ENCODE measurements at places on chromosomes 6 and 20. TPM values are rescaled to one million over a fixed set of nuclear protein-coding genes. Genes with fewer than 3 reads are reported as not detected.

GRCh38 chr6:136718476-136718875, 73.8 kb downstream of the MAP3K5 start:
- no peak for DNase-seq

GRCh38 chr6:148242180-148242579, 100.5 kb upstream of the SASH1 start:
- no peak for DNase-seq

- no peak for DNase-seq
Measured at GRCh38 chr6:155561966-155562364, 106.3 kb upstream of the NOX3 start.

GRCh38 chr6:135667691-135668455, 170.3 kb upstream of the AHI1 start:
- DNase-seq: no peak

DNA sequence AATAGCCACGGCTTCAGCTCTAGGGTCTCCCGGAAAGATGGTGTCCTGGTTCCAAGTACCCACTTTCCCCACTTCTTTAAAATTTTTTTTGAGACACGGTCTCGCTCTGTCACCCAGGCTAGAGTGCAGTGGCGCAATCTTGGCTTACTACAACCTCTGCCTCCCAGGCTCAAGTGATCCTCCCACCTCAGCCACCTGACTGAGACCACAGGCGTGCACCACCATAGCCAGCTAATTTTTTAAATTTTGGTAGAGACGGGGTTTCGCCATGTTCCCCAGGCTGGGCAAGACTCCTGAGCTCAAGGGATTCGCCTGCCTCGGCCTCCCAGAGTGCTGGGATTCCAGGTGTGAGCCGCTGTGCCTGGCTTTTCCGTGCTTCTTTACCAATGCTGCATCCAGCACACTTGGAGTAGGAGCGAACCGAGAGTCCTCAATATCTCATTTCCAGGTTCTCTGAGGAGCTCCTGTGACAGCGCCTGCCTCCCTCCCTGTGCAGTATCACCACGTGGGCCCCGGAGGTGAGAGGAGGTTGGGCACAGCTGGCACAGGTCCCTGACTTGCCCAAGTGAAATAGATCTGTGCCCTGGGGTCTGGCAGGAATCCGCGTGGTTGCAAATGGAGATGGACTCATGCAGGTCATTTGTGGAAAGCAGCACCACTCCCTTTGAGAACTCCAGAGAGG, 37.3 kb downstream of the EZR start:
- DNase-seq: no peak

- DNase-seq: no peak
Measured at GRCh38 chr6:129402244-129402643, 307.7 kb downstream of the ARHGAP18 start.

- DNase-seq: no peak
Measured at GRCh38 chr6:43005844-43006243, 7.9 kb downstream of the MEA1 start.

DNA sequence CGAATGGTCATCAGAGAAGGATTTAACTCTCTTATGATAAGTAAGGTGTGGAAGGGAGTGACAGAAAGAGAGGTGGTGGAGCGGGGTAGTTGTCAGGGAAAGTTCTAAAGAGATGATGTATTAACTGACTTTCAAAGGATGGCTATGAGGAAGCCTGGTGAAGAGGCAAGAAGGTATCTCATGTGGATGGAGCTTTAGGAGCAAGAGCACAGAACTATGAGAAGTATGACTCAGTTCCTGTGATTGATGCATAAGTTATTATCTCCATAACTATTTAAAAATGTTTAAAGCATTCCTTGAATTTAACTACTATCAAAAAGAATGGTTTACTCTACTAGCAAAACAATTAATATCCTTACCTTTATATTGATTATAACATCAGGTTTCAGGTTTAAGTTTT, 28.8 kb downstream of the AK9 start:
- no peak for DNase-seq

GRCh38 chr6:45420083-45420908, 42.6 kb upstream of the SUPT3H start:
- DNase-seq: no peak

GRCh38 chr6:21045135-21045700, 511.0 kb downstream of the CDKAL1 start:
- DNase-seq: no peak

DNA sequence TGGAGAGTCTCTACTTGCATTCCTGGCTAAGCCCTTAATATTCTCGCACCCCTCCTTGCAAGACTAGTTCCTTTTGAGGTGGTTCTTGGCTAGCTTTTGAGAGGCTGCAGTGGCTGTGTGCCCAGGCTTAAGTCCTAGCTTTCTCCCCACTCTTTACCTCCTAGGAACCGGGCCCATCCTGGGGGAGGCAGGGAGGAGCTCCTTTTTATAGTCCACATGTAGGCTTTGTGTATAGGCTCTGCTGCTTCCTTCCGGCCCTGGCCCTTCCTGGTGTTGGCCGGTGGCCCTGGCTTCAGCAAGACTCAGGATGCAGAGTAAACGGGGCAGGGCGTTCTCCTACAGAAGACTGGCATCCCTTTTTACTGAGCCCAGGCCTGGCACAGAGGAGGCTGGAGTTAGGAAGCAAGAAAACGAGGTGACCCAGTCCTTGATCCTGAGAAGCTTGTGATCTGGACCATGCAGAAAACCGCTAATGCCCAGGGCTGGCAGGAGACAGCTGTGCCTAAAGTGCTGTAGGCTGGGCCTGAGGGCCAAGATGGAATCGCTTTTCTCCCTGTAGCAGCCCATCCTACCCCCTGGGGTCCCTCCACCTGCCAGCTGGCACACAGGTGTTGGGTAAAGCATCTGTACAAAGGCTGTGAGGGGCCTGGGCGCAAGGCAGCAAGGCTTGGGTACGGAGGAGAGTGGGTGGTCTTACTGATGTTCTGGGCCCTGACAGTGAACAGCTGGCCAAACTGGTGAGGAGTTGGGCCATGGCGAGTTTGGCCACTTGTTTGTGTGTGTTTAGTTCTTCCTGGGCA, 8.7 kb downstream of the PLCG1 start:
- DNase-seq: no peak

DNA sequence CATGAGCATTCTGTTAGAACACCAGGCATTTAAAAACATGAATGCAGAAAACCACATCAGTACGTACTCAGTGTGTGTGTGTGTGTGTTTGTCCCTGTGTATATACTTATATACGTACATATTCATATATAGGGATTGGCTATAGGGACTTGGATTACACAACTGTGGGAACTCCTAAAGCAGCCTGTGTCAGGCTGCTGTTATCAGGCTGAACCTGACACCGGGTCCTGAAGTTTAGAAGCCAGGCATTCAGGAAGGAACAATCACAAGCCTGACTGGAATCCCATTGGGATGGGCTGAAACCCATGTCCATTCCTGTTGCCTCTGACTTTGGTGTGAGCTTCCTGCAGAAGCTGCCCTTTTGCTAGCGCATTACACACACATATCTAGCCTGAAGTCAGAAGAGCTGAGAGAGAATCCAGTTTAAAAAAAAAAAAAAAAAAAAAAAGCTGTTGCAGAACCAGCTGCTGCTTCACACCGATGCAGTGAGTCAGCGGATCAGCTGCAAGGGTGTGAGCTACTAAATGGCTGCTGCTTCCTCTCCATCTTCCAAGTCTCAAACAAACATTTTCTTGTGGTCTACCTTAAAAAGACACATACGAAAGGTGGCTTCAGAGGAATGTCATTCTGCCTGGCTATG, 348.1 kb downstream of the THBS2 start:
- DNase-seq: no peak

Gene DOK5
- 13.0 TPM for total RNA-seq

Gene TRIM40
- not detected for total RNA-seq

DNA sequence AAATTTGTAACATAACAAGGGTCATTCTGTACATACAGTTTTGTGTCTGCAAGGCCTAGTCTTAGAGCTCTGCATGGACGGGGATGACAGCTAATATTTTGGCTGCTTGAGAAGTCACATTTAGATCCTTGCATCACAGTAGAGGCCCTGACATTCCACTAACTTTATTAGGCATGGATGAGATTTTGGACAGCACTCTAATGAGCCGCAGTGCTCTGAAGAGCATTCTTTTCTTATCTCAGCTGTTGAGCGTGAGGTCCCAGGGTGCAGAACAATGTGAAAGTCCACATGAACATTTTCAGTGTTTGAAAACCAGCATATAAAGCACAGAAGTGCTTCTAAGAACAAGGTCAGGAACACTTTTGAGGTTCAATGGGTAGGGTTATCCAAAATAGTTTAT, 58.9 kb downstream of the IPCEF1 start:
- DNase-seq: no peak

GRCh38 chr6:26375270-26375669, 7.6 kb upstream of the BTN2A2 start:
- DNase-seq: no peak

GRCh38 chr20:25146976-25147375, 48.5 kb upstream of the ENTPD6 start:
- DNase-seq: no peak

Gene TBXT
- 0.25 TPM for total RNA-seq

- no peak for DNase-seq
Measured at GRCh38 chr20:43191143-43191542, 1.4 kb upstream of the PTPRT start.

Gene TMEM244
- not detected for total RNA-seq

DNA sequence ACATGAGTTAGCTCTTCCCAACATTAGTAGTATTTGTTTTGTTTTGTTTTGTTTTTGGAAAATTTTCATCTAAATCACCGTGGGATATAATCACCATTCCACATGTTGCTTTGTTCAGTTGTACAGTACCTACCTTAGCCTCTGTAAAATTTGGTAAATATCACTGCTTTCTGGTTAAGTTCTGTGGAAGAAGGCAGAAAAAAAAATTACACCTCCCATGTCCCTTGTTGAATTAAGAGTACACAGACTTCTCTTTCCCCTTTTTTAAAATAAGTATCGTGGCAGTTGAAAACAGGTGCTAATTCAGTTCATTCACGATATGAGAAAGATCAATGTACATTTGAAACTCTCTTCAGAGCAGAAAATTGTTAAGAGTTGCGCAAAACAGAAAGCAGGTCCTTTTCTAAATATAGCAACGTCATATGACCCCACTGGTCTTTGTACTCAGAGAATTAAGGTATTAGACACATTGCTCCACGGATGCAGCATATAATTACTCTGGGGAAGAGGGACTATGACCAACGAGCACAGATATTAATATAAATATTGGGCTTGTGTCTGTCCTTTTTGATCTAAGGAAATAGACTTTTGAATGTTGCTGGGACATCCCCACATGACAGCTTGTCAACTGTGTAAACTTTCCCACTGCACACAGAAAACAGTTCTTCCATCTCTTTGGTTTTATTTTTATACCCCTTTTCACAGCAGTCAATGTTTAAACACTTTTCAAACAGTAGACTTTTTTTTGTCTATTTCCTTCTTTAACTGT, 58.6 kb upstream of the ZNF217 start:
- no peak for DNase-seq

Gene TREM2
- not detected for total RNA-seq
